Upper lobe of right lung (tissue), 1 donor: ENCODE measurements at places on chromosomes 3 and 15.

DNA sequence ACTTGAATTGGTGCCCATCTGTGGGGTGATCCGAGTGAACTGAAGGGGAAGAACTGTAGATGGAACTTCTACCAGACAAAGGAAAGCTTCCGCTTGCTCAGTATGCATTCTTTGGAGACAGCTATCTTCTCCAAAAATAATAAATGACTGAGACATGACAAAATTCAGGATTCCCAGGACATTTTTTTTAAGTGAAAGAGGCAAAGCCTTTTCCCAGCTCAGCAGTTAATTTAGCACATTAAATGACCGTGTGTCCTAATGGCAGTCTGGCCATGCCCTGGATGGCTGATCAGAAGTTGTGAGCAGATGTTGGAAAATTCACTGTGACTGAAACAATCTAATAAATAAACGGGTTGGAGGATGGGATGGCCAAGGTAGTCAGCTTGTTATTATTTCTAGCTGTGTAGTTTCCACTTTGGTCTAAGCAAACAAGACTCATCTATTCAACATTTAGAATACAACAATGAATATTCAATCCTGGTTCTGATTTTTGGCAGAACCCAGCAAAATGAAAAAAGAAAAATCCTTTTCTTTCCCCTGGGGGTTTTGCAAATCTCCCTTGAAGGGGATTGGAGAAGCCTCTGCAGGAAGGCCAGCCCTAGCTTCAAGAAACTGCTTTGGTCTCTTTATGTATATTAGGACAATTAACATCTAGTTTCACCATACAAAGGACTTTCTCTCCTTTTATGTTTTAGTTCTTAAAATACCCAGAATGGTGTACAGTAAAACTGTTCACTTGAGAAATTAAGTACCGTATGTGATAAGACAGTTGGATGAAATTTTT is 540.9 kb upstream of the MDFIC2 start:
- H3K27me3 ChIP-seq: no peaks in the 10 kb centered on the region
- no peak overlapping the region for H3K4me3 ChIP-seq
- no peak for DNase-seq
- peaks cover 7% of the 10 kb centered on the region for H3K4me1 ChIP-seq
- no peaks in the 10 kb centered on the region for H3K36me3 ChIP-seq

- no peak for DNase-seq
- no peaks in the 10 kb centered on the region for H3K36me3 ChIP-seq
- H3K4me3 ChIP-seq: no peak overlapping the region
- no peaks in the 10 kb centered on the region for H3K27me3 ChIP-seq
- peak overlapping the region; percentile 19 for H3K27ac ChIP-seq
- H3K4me1 ChIP-seq: no peaks in the 10 kb centered on the region
These were observed 936.1 kb upstream of the NR2F2 start for GRCh38 chr15:95394186-95395067.

- H3K27me3 ChIP-seq: no peaks in the 10 kb centered on the region
- no peaks in the 10 kb centered on the region for H3K4me1 ChIP-seq
- DNase-seq: no peak
- no peak overlapping the region for H3K4me3 ChIP-seq
- H3K36me3 ChIP-seq: no peaks in the 10 kb centered on the region
These were observed 8.4 kb downstream of the TMEM40 start for GRCh38 chr3:12750658-12751071.

GRCh38 chr15:45048794-45049631 is 26.0 kb downstream of the SORD start:
- no peaks in the 10 kb centered on the region for H3K36me3 ChIP-seq
- no peak overlapping the region for H3K4me3 ChIP-seq
- DNase-seq: no peak
- H3K27me3 ChIP-seq: no peaks in the 10 kb centered on the region
- H3K27ac ChIP-seq: peak overlapping the region; percentile 24
- H3K4me1 ChIP-seq: no peaks in the 10 kb centered on the region

- no peaks in the 10 kb centered on the region for H3K4me1 ChIP-seq
- H3K27me3 ChIP-seq: no peaks in the 10 kb centered on the region
- DNase-seq: no peak
These were observed 83.9 kb downstream of the MEGF11 start for GRCh38 chr15:66169625-66170024.

DNA sequence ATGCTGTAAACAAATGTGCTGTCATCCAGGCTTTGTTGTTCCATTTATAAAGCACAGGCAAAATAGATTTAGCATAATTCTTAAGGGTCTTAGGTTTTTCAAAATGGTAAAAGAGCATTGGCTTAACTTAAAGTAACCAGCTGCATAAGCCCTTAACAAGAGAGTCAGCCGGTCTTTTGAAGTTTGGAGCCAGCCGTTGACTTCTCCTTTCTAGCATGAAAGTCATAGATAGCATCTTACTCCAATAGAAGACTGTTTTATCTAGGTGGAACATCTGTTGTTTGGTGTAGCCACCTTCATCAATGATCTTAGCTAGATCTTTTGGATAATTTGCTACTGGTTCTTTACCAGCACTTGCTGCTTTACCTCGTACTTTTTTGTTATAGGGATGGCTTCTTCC is 297.5 kb upstream of the DCBLD2 start:
- DNase-seq: no peak
- no peaks in the 10 kb centered on the region for H3K36me3 ChIP-seq
- H3K27ac ChIP-seq: no peak overlapping the region
- no peaks in the 10 kb centered on the region for H3K27me3 ChIP-seq
- H3K4me3 ChIP-seq: no peak overlapping the region
- H3K4me1 ChIP-seq: no peaks in the 10 kb centered on the region

DNA sequence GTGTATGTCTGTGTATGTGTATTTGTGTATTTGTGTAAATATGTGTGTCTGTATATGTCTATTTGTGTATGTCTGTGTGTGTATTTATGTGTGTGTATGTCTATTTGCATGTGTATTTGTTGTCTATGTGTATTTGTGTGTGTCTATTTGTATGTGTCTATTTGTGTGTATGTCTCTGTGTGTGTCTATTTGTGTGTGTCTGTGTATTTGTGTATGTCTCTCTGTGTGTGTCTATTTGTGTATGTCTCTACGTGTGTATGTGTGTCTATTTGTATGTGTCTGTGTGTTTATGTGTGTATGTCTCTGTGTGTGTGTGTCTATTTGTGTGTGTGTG is 30.4 kb downstream of the PTH1R start:
- no peak for DNase-seq
- H3K27ac ChIP-seq: no peak overlapping the region
- H3K4me3 ChIP-seq: no peak overlapping the region
- no peaks in the 10 kb centered on the region for H3K36me3 ChIP-seq
- no peaks in the 10 kb centered on the region for H3K27me3 ChIP-seq

DNA sequence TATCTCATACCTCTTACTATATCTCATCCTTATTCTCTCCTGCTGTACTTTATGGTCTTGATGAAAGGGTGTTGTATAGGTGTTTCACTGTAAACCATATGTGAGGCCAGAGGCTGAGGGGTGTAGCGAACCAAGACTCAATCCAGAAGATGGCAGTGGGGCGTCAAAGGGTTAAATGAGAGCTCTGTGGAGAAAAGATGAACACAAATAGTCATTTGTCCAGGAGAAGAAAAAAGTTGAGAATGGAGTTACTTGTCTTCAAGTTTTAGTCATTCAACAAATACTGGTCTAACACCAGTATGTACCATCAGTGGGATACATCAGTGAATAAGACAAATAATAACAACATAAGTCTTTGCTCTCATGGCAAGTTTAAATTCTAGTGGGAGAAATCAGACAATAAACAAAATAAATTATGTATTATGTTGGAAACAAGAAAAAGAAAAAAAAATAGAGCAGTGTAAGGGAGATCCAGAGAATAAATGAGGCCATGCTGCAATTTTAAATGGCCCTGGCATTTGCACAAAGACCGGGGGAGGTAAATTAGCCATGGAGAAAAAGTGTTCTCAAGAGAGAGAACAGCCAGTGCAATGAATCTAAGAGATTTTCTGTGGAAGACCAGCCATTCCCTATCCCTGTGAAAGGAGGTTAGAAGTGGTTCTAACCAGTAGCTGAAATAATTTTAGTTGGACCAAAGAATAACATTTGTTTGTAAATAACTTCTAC is 77.0 kb upstream of the UMPS start:
- DNase-seq: no peak
- no peaks in the 10 kb centered on the region for H3K27me3 ChIP-seq
- H3K4me3 ChIP-seq: no peak overlapping the region
- H3K27ac ChIP-seq: no peak overlapping the region
- H3K36me3 ChIP-seq: no peaks in the 10 kb centered on the region

GRCh38 chr3:113831103-113831355 is 7.6 kb upstream of the GRAMD1C start:
- H3K27ac ChIP-seq: no peak overlapping the region
- H3K27me3 ChIP-seq: no peaks in the 10 kb centered on the region
- no peak for DNase-seq

DNA sequence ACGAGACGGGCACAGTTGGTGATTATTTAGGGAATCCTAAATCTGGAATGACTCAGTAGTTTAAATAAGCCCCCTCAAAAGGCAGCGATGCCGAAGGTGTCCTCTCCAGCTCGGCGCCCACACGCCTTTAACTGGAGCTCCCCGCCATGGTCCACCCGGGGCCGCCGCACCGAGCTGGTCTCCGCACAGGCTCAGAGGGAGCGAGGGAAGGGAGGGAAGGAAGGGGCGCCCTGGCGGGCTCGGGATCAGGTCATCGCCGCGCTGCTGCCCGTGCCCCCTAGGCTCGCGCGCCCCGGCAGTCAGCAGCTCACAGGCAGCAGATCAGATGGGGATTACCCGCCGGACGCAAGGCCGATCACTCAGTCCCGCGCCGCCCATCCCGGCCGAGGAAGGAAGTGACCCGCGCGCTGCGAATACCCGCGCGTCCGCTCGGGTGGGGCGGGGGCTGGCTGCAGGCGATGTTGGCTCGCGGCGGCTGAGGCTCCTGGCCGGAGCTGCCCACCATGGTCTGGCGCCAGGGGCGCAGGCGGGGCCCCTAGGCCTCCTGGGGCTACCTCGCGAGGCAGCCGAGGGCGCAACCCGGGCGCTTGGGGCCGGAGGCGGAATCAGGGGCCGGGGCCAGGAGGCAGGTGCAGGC is 318.0 kb downstream of the FGF12 start:
- no peaks in the 10 kb centered on the region for H3K4me1 ChIP-seq
- H3K27ac ChIP-seq: peak overlapping the region; percentile 51
- no peaks in the 10 kb centered on the region for H3K36me3 ChIP-seq

DNA sequence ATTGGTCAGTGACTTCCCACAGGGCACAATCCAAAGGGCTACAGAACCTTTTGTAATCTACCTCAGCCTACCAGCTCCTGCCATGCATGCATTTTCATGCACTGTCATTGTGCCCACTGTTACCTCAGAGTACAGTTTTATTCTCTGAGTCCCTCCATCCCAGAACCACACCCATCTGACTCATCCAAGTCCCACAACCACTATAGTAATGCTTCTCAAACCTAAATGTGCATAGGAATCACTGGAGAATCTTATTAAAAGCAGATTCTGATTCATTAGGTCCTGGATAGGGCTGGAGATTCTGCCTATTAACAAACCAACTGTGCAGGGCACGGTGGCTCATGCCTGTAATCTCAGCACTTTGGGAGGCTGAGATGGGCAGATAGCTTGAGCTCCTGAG is 3.7 kb upstream of the B3GALNT1 start:
- H3K4me3 ChIP-seq: no peak overlapping the region
- peaks cover 3% of the 10 kb centered on the region for H3K4me1 ChIP-seq
- H3K36me3 ChIP-seq: no peaks in the 10 kb centered on the region
- H3K27ac ChIP-seq: no peak overlapping the region
- no peaks in the 10 kb centered on the region for H3K27me3 ChIP-seq

- no peaks in the 10 kb centered on the region for H3K4me1 ChIP-seq
- no peak overlapping the region for H3K27ac ChIP-seq
- no peaks in the 10 kb centered on the region for H3K36me3 ChIP-seq
- H3K4me3 ChIP-seq: no peak overlapping the region
- H3K27me3 ChIP-seq: no peaks in the 10 kb centered on the region
These were observed 720.5 kb upstream of the ALCAM start for GRCh38 chr3:104646196-104646595.

DNA sequence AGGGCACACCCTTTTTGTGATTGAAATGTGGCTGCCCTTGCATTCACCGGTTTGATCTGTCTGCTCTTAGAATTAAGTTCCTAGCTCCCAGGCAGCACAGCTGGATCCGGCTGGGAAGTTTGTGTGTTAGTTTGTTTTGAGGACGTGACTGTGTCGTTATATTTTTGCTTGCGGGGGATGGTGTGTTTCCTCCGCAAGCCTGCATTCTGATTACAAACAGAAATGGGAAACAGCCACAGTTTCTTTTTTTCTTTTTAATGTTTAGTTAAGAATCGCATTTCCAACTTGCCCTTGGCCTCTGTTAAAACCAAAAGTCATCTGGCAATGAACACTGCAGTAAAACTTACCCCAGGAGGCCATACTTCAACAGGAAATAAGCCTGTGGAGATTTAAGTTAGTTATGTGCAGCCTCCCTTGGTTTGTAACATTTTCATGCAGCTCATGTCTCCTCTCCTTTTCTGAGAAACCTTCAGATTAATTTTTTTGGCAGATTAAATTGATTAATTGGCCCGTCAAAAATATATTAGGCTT is 888 bp downstream of the TMOD3 start:
- H3K36me3 ChIP-seq: no peaks in the 10 kb centered on the region
- H3K27ac ChIP-seq: peak overlapping the region; percentile 93
- DNase-seq: no peak
- H3K4me3 ChIP-seq: peak overlapping the region; percentile 91
- H3K27me3 ChIP-seq: no peaks in the 10 kb centered on the region

DNA sequence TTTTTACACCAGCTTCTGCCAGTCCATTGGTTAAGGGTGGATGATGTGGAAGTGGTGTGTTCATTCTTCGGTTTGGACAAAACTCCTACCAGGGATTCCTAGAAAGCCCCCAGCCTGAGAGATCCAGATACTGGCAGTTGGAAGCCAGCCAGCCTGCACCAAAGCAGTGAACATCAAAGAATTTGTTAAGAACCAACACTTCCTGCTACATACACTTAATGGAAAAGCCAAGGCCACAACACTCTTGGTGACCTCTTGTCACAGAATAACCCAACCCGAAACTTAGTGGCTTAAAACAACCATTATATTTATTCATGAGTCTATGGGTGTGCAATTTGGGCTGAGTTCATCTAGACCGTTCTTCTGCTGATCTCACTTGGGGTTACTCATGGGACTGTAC is 42.9 kb upstream of the ADAMTS9 start:
- H3K27me3 ChIP-seq: no peaks in the 10 kb centered on the region
- no peak for DNase-seq
- no peaks in the 10 kb centered on the region for H3K36me3 ChIP-seq
- no peak overlapping the region for H3K4me3 ChIP-seq
- H3K27ac ChIP-seq: no peak overlapping the region
- no peaks in the 10 kb centered on the region for H3K4me1 ChIP-seq

DNA sequence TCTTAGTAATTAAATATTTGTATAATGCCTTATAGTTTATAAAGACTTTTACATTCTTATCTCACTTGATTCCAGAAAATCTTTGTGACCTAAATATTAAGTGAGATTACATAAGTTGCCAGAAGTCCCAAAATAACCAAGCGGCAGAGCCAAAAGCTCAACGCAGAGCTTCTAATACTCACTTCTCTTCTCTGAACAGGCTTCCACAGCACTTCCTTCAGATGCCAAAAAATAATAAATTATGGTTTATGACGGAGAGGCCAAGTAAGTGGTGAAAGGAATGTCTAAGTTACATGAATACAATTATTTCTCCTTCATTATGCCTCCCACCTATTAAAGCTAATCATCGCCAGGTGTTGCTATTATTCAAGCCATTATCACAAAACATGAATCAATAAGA is 110.3 kb downstream of the GBE1 start:
- no peak overlapping the region for H3K4me3 ChIP-seq
- DNase-seq: no peak
- H3K36me3 ChIP-seq: peaks cover 1% of the 10 kb centered on the region
- H3K27me3 ChIP-seq: no peaks in the 10 kb centered on the region
- H3K4me1 ChIP-seq: no peaks in the 10 kb centered on the region
- no peak overlapping the region for H3K27ac ChIP-seq
